Common myeloid progenitor, CD34-positive (primary cell): ENCODE measurements at places on chromosomes 3 and 15.

DNA sequence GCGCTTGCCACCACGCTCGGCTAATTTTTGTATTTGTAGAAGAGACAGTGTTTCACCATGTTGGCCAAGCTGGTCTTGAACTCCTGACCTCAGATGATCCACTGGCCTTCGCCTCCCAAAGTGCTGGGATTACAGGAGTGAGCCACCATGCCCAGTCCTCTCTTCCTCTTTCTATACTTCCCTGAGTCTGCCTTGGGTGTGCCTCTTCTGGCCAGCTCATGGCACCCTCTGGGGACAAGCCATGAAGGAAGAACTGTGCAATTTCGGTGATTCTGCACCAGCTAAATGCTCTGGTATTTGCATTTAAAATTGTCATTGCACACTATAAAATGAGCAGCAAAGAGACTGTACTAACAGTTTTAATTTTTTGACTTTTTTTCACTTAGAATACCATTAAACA lies 66.6 kb downstream of the IL20RB start:
- H3K4me1 ChIP-seq: peaks cover 9% of the 10 kb centered on the region
- no peak overlapping the region for H3K27ac ChIP-seq
- H3K4me3 ChIP-seq: no peak overlapping the region

GRCh38 chr15:71448688-71449114 lies 333.4 kb downstream of the THSD4 start:
- H3K4me1 ChIP-seq: no peaks in the 10 kb centered on the region
- no peak overlapping the region for H3K4me3 ChIP-seq
- peak; percentile 41 for DNase-seq
- peaks cover 2% of the 10 kb centered on the region for H3K27me3 ChIP-seq
- H3K27ac ChIP-seq: no peak overlapping the region

DNA sequence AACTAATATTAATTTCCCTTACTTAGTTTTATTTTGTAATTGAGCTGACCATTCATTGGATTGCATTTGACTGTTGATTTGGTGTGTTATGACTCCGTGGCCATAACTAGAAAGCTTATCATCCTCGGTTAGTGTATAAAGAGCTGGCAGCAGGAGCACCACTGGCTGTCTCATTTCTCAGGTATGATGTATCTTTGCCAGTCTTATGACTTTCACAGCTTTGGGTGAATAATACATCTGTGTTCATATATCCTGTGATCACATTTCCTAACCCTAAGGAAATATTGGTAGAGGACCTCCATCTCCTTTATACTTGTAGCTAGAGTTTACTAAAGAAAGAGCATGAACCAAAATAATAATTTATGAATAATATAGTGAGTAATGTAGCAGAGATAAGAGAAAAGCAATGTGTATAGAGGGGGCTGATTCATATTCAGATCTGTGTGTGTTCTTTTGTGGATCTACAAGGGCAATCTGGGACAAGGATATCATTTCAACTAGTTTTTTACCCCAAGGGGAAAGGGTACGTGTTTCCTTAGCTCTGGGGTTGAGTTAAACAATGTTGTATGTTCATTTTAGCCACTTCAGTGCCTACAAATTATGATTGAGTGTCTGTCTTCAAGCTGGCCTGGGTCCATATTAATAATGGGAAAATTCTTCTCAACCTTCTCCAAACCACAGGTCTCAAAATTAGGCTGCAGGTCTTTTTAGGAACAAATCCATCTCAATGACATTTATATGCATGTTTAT lies 901.7 kb downstream of the NTRK3 start:
- no peak for DNase-seq
- no peaks in the 10 kb centered on the region for H3K4me1 ChIP-seq
- H3K27ac ChIP-seq: no peak overlapping the region
- H3K36me3 ChIP-seq: no peaks in the 10 kb centered on the region

DNA sequence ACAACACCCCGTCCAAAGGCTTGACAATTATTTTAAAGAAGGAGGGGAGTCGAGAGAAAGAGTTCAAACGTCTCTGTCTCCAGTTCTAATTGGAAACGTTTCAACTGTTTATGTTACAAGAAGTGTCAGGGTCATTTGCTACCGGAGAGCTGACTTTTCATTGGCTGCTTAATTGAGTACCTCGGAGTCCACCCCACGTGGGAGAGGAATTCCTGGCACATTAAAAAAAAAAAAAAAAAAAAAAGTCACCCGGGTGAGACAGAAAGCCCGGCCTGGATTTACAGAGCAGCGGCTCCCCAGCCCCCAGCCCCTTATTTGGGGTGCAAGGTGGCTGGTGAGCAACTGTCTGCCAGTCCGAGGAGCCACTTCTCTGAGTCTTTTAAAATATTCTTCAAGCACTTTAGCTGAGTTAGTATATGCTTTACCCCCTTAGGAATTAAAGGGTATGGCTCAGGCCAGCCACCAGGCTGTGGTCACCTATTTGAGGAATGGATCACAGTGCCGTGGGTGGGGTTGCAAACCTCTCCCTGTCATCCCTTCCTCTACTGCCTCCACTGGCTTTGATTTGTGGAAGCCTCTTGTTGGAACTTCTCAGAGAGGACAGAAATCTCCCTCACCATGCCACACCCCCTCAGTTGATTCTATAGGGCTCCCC lies 3.9 kb upstream of the TLE3 start:
- DNase-seq: peak; percentile 85
- H3K4me3 ChIP-seq: no peak overlapping the region
- H3K36me3 ChIP-seq: no peaks in the 10 kb centered on the region
- peaks cover 52% of the 10 kb centered on the region for H3K4me1 ChIP-seq

DNA sequence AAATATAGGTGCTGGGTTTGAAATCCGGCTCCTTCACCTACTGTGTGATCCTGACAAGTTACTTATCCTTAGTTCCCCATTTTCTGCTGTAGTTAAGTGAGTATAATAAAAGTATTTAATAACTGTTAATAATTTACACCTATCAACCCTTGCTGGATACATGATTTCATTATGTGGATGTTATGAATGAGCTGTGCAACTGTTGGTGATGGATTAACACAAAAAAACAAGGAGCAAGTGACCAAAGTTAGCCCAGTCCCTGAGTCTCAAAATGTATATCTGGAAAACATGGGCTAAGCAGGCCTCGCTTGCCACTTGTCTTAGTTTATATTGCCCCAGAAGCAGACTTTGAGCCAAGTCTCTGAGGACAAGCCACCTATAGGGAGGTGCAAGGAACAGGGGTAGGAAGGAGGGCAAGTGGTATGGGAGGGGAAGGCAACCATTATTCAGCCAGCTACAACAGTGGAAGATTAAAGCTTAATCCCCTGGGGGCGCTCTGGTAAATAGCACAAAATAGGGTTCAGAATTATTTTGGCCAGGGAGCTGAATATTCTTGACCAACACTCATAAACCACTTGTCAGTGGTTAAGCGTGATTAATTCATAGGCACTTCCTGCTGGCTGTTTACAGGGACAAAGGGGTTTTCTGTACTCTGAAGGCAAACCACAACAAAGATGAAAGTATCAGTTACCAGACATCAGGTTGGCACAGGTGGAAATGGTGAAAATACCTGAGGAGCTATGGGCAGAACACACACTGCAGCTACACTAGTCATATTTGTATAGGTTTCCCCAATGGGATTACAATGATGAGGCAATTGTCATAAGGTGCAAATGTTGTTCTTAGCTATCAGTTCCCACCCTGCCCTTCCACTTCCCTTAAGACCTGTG lies 76.2 kb downstream of the TRIM42 start:
- no peak overlapping the region for H3K4me3 ChIP-seq
- H3K27me3 ChIP-seq: peaks cover 3% of the 10 kb centered on the region
- H3K4me1 ChIP-seq: no peaks in the 10 kb centered on the region
- no peak overlapping the region for H3K27ac ChIP-seq

- H3K4me1 ChIP-seq: peaks cover 17% of the 10 kb centered on the region
- DNase-seq: peak; percentile 13
- no peak overlapping the region for H3K4me3 ChIP-seq
- no peak overlapping the region for H3K27ac ChIP-seq
- peaks cover 9% of the 10 kb centered on the region for H3K36me3 ChIP-seq
Measured at GRCh38 chr15:67186226-67186649, 68.2 kb downstream of the AAGAB start.

- H3K36me3 ChIP-seq: no peaks in the 10 kb centered on the region
- H3K27ac ChIP-seq: no peak overlapping the region
- no peak for DNase-seq
- no peaks in the 10 kb centered on the region for H3K4me1 ChIP-seq
- no peak overlapping the region for H3K4me3 ChIP-seq
- no peaks in the 10 kb centered on the region for H3K27me3 ChIP-seq
Measured at GRCh38 chr15:75661756-75662140, 14.0 kb downstream of the SNX33 start.

DNA sequence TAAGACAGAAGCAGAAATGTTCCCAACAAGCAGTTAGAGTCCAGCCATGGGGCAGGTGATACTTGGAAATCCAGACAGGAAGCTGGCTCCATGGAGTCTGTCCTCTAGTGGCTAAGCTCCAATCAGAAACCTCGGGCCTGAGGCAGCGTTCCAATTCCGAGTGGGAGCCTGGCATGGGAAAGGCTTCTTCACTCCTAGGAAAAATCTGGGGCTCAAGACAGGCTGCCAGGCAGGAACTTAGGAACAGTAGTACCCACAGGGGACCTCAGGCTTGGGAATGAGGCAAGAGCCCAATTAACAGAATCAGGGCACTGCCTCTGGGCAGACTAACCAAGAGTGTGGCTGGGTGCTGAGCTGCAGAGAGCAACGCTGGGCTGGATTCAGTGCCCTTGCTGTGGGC lies 6.2 kb upstream of the ATP13A4 start:
- H3K27ac ChIP-seq: no peak overlapping the region
- H3K27me3 ChIP-seq: no peaks in the 10 kb centered on the region
- H3K4me3 ChIP-seq: no peak overlapping the region
- H3K4me1 ChIP-seq: no peaks in the 10 kb centered on the region

DNA sequence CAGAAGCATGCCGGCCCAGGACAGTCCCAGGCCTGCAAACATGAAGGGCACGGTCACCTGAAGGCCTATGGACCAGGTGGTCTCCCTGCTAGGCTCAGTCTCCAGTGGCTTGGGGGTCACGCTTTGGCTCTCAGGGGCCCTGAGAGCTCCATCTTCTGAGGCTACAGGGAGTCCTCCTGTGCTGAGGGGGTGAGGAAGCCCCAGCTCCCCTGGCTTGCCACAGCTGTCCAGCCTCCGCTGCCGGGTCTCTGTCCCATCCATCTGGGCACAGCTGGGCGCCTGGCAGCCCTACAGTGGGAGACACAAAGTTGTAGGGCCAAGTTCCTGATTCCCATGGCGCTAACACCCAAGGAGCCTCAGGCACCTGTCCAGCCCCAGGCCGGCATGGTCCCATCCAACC lies 16.0 kb downstream of the SLC41A3 start:
- no peak overlapping the region for H3K27ac ChIP-seq
- DNase-seq: no peak
- peaks cover 7% of the 10 kb centered on the region for H3K4me1 ChIP-seq
- no peak overlapping the region for H3K4me3 ChIP-seq
- H3K27me3 ChIP-seq: no peaks in the 10 kb centered on the region

DNA sequence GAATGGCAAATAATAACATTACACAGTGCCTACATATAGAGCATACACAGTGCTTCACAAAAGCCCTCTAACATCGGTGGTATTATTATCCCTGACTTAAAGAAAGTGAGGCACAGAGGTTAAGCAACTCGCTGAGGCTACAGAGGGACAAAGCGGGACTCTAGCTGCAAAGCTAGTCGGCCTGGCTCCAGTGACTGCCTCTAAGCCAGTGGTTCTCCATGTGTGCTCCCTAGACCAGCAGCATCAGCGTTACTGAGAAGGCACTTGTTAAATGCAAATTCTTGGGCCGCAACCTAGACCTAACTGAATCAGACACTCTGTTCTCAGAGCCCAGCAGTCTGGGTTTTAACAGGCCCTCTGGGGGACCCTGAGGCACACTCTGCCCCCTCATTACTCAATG lies 33.1 kb upstream of the LIPC start:
- H3K36me3 ChIP-seq: no peaks in the 10 kb centered on the region
- no peaks in the 10 kb centered on the region for H3K4me1 ChIP-seq

GRCh38 chr3:190575437-190576185 lies 61.7 kb downstream of the IL1RAP start:
- no peaks in the 10 kb centered on the region for H3K27me3 ChIP-seq
- DNase-seq: peak; percentile 75
- no peaks in the 10 kb centered on the region for H3K36me3 ChIP-seq
- H3K27ac ChIP-seq: no peak overlapping the region

GRCh38 chr3:179045719-179046402 lies 25.7 kb downstream of the ZMAT3 start:
- no peaks in the 10 kb centered on the region for H3K27me3 ChIP-seq
- no peak overlapping the region for H3K27ac ChIP-seq
- H3K4me3 ChIP-seq: no peak overlapping the region
- H3K4me1 ChIP-seq: peaks cover 7% of the 10 kb centered on the region
- H3K36me3 ChIP-seq: no peaks in the 10 kb centered on the region
- no peak for DNase-seq

GRCh38 chr3:193389335-193389734 lies 10.8 kb upstream of the ATP13A5 start:
- no peaks in the 10 kb centered on the region for H3K4me1 ChIP-seq
- H3K4me3 ChIP-seq: no peak overlapping the region
- DNase-seq: no peak
- H3K36me3 ChIP-seq: no peaks in the 10 kb centered on the region
- no peaks in the 10 kb centered on the region for H3K27me3 ChIP-seq

- H3K4me1 ChIP-seq: no peaks in the 10 kb centered on the region
- no peaks in the 10 kb centered on the region for H3K36me3 ChIP-seq
Measured at GRCh38 chr15:39444735-39445470, 136.0 kb upstream of the THBS1 start.

- DNase-seq: no peak
- no peaks in the 10 kb centered on the region for H3K36me3 ChIP-seq
- H3K4me3 ChIP-seq: no peak overlapping the region
- no peak overlapping the region for H3K27ac ChIP-seq
- no peaks in the 10 kb centered on the region for H3K4me1 ChIP-seq
Measured at GRCh38 chr15:54101664-54102270, 123.5 kb downstream of the UNC13C start.

GRCh38 chr15:67125589-67126502 lies 60.4 kb downstream of the SMAD3 start:
- no peaks in the 10 kb centered on the region for H3K36me3 ChIP-seq
- no peaks in the 10 kb centered on the region for H3K27me3 ChIP-seq
- H3K4me1 ChIP-seq: peaks cover 45% of the 10 kb centered on the region
- no peak for DNase-seq
- H3K4me3 ChIP-seq: no peak overlapping the region
- peak overlapping the region; percentile 9 for H3K27ac ChIP-seq

DNA sequence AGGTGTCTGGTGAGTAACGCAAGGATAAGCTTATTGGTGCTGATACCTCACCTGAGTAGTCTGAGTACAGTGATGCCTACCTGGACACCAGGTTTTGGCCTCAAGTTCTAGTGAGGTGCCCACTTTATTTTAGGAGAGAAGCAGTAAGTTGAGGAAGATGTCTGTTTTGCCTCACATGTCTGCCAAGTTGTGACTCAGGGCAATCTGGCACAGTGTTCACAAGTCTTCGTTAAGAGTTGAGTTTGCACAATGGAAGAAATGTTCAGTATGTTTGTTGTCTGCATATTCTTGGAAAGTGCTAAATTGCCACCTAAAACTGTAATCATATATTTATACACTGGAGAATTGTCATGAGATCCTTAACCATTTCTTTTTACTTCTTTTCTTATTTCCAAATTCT lies 122.2 kb downstream of the KCNH8 start:
- no peaks in the 10 kb centered on the region for H3K4me1 ChIP-seq
- no peaks in the 10 kb centered on the region for H3K36me3 ChIP-seq
- no peak overlapping the region for H3K4me3 ChIP-seq
- no peak overlapping the region for H3K27ac ChIP-seq
